Amniotic epithelial cell (primary cell): ENCODE measurements at places on chromosomes 12 and 14.
A peak's percentile ranks its signal among the peaks of the same experiment; 100 is the strongest.

DNA sequence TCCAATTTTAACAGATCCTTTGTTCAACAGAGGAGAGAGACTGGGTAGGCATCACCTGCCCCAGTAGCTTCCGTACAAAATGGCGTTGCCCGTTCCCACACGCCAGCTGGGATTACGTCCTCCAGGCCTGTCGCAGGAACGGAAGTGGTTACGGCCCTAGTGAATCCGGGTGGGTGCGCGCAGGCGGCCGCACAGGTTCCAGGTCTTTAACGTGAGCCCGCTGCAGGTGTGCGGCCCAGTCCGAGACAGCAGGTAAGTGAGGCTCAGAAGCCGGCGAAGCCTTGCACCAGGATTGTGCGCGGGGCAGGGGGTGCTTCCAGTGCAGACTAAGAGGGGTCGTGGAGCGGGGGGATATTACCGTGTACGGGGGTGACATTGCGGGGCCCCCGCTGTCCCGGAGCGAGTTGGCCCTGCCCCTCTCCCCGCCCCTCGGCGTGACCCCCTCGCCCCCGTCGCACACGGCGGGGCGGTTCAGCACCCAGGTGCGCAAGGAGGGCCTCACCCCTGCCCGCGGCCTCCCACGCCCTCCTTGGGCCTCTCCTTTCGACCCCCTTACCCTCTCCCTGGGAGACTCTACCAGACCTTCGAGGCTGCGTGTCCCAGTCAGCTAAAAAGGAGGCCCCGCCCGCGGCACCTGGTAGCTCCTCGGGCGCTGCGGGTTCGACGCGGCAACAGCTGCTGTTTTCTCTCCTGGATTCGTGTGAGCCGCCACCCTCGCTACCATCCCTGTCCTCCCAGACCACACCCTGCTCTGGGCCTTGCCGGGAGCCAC lies at the start of gene EXD2:
EXD2 (plus strand) TSS at position 159 of the 772 bp plus-strand sequence. CDS start 17,973 bp downstream, outside the sequence.
- DNase-seq: peak; percentile 81

DNA sequence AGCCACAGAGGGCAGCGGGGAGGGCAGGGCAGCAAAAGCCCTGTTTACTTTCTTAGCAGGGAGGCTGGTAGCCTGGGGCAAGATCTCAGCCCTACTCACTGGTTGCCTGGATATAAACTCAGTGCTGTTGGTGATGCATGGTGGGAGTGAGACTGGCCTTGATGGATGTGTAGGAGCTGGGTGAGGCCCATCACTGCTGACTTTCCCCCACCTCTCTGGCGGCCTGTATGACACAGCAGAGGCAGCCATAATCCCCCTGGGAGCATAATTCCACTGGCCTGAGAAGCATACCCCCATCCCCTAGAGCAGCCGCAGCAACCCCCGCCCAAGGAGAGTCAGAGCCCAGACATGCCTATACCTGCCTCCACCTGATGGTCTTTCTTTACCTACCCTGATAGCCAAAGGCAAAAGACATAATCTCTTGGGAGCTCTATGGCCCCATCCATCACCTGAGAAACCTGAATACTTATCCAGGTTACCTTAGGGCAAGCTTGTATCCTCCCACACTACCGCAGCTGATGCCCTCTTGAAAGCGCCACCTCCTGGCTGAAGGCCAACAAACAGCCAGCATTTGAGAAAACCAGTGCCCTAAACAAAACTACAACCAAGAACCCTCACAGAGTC lies 59.3 kb downstream of the DNAI7 start:
- peak; percentile 8 for DNase-seq

DNA sequence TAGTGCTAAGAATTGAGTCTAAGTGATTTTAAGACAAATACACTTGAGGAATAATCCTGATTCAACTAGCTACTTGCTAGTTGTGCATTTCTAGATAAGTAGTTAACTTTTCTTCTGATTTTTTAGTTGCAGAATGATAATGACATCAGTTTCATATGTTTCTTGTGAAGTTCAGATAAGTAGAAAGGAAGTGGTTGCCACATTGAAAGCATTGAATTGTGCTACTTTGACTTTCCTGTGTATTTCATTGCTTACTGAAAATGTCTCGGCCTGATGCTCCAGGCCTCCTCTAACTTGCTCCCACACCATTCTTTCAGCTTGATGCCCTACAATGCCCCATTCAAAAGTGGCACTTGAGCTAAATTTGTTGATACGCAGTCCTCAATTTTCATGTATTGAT lies 980.0 kb downstream of the TMTC2 start:
- no peak for DNase-seq

GRCh38 chr12:18998343-18999261 lies 130.9 kb upstream of the PLEKHA5 start:
- DNase-seq: peak; percentile 75

- DNase-seq: peak; percentile 71
Measured at GRCh38 chr14:102998393-102998792, 59.0 kb downstream of the CDC42BPB start.

DNA sequence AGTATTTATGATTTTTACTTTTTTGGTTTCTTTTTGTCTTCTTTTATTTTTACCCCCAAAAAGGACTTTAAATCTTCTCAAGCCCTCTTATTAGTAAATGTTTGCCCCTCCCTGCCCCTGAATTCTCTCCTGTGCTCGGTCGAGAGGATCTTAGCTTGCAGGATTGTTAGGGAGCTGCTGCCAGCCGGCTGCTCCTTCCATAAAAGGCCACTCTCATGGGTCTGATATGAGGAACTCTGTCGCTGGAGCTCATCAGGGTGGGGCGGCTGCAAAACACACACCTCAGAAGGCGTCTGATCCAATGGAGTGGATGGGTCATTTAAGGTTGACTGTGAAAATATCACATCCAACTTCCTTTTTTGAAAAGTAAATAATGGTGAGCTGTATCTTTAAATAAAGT lies 8.5 kb downstream of the LTBR start:
- no peak for DNase-seq

GRCh38 chr12:76242813-76243550 lies 105.2 kb downstream of the BBS10 start:
- DNase-seq: no peak
